ENCODE measurements at places on chromosomes 12 and 14.

- DNase-seq: no peak
Observed at GRCh38 chr12:62075870-62076269, 184.3 kb upstream of the USP15 start.

GRCh38 chr12:110622582-110622981 is 8.7 kb downstream of the TCTN1 start:
- DNase-seq: no peak

DNA sequence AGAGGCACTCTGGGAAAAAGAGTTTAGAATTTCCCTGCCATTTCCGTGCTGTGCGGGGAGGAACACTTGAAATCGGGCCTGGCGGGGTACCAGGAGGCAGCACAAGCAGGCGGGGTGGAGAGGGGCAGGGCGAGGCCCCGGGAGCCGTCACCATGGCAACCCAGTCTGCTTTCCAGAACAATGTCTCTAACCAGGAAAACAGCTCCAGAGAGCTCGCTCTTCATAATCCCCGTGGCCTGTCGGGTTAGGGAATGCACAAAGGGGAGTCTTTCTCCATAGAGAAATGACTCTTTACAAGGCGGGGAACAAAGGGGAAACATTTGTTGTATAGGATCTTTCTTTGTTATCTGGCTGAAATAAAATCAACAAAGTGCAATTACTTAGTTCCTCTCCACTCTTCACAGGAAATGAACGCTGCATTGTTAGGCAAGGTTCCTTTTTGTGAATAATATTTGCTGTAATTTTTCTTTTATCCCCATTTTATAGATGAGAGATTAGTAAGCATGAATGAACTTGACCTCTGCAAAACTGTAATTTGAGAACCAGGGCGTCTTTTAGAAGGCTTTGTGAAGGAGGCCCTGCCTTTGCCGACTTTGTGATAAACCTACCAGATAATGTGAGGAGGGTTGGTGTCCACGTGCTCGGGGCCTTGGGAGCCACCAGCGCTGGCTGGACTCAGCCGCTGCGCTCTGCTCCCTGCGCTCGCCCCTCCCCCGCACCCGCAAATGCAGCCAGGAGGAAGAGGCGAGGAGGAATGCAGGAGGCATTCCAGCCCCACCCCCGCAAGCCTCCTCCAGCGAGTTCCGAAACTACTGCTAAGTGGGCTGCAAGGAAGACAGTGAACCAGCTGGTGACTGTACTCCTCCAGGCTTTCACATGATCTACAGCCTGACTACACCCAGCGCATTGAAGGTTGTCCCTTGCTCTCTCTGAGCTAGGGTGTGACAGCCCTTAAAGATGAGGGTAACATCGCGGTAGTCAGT is 105.2 kb upstream of the ATF7IP start:
- DNase-seq: no peak

DNA sequence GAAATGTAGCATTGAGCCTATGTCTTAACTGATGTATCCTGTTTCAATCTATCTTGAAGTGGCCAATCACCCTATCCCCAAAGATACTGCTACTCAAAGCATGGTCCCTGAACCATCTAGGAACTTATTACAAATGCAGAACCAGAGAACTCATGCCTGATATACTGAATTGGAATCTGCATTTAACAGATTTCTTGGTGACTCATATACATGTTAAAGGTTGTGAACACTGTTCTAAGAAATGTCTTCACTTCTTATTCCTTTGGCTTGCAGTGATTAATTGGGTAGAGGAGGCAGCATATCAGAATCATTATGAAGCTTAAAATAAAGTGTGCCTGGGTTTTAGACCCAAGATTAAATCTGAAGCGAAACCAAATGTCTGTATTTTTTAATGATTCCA is 795.6 kb downstream of the DIO2 start:
- no peak for DNase-seq

DNA sequence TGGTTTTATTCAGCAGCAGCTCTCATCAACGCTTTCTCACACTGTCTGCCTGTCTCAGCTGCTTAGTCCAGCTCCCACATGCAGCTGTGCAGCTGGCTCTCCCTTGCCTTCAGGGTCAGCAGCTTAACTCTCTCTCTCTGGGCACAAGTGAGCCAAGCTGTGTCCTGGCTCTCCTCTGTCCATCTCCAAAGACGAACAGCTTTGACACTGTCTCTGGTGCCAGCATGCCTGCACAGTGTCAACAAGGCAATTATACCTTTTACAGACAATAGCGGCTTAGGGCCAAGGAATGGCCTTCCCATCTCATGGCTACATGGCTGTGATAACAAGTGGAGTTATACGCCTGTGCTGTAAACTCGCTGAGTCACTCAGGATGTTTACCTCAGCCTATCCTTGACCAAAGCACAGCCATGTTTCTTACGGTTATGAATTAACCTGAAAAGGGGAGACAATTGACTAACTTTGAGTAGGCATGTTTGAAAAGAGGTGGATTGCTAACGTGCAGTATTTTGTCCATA is 38.4 kb upstream of the MANSC4 start:
- DNase-seq: no peak

DNA sequence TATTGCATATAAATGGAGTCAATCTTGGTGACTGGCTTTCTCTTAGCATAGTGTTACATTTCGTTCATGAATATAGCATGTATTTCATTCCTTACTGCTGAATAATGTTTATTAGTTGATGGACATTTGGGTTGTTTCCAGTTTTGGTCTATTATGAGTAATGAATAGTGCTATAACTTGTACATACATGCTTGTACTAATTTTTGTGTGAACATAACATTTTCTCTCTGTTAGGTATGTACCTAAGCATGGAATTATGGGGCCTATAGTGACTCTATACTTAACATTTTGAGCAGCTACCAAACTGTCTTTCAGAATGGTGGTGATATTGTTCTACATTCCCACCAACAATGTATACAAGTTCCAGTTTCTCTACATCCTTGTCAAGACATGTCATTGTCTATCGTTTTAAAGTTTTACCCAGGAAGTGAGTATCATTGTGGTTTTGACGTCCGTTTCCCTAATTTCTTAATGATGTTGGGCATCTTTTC is 23.1 kb downstream of the ATP2A2 start:
- no peak for DNase-seq

DNA sequence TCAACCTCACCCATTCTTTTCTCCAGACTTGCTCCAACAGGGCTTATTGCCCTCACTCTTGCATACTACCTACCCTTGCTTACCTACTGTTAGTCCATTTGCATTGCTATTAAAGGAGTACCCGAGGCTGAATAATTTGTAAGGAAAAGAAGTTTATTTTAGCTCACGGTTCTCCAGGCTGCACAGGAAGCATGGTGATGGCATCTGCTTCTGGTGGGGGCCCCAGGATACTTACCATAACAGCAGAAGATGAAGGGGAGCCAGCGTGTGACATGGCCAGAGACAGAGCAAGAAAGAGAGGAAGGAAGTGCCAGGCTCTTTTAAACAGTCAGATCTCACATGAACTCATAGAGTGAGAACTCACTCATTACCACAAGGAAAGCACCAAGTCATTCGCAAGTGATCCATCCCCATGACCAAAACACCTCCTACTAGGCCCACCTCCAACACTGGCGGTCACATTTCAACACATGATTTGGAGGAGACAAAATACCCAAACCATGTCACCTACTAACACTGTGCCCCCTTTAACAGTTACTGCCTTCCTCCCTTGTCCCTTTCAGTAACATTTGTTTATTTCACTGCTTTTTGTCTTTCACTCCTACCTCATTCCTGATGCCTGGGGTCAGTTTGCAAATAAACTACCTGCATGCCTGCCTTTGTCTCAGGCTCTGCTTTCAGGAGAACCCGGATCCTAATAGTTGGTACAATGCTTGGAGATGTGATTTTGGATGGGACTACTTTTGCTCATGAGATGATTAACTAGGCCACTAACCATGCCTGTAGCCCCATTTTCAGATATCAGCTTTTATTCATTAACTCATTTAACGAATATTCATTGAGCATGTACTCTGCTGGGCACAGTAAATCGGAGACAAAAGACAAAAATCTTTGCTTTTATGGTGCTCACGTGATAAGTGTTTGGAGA is 41.6 kb upstream of the CSRP2 start:
- DNase-seq: no peak

DNA sequence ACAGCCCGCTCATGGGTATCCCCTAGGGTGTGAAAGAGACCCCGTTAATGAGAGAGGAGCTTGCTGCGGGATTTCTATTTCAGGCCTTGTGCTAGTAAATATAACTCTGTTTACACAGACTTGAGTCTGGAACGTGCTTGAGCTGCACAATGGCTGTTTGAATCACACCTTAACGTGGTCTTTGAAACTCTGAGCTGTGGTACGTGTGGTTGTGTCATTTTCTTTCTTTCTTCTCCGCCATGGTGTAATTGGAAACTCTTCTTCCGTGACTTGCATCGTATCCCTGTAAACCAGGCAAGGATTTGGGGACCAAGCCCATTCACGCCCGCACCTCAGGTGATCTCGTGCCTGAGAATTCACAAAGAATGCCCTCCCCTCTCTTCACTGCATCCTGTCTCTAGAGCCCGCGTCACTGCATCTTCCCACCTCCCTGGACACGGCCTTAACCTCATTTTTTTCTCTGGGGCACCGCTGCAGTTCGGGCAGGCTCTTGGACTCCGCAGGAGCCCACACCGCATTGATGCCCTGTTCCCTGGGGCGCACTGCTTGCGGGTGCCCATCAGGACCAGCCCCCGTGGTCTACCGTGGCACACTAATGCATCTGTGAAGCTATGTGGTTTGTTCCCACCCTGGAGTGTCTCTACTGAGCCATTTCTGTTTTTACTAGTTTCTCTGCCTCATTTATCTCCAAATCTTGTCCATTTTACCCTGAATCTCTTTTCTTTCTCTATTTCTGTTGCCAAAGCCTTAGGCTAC is 78.4 kb upstream of the PARP11 start:
- no peak for DNase-seq

GRCh38 chr12:113086249-113087164 is 30.0 kb downstream of the DTX1 start:
- no peak for DNase-seq

- no peak for DNase-seq
Observed at GRCh38 chr12:1768615-1769014, 51.8 kb upstream of the LRTM2 start.

Measured in GM12892 (cell line).